Fibroblast of villous mesenchyme (primary cell): ENCODE measurements at places on chromosomes 4 and X. TPM values are rescaled to one million over a fixed set of nuclear protein-coding genes. Genes with fewer than 3 reads are reported as not detected.

Gene RIPPLY1
- not detected in 2 replicates for total RNA-seq

Gene PHF8
- 22.9 and 25.0 TPM in 2 replicates for total RNA-seq

DNA sequence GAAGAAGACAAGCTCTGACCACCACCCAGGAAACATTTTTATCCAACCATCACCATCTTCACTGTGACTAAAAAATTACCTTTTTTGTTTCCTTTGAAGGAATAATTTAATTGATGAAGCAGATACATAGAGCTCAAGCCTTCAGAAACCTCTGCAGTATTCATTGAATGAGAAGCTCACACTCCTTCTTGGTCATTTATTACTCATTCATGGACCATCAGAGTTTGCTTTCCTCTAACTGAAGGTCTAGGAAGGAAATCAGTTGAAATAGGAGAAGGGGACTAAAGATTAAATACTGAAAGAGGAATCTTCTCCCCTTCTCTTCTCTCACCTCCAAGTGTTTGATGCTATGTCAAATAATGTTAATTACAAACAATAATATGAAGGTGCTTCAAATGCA, 290.6 kb upstream of the KLF3 start:
- no peak for DNase-seq

DNA sequence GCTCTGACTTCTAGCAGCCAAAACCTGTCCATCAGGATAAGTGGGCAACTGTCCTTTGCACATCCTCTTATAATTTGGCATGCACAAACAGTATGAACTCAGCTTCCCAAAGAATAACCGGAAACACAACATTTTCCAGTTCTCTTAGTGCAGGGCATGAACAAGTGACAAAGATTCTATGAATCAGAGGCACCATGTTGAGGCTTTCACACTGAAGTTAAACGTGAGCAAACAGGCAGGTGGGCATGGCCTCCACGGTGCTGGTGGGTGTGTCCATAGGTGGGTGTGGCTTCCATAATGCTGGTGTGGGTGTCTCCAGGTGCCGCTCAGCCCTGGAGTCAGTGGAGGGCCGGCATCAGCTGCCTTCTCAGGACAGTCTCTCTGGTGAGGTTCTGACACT, 196.5 kb downstream of the SMIM20 start:
- no peak for DNase-seq

Gene COX7B2
- not detected in 2 replicates for total RNA-seq

GRCh38 chrX:2497961-2498780, 2.6 kb downstream of the DHRSX start:
- peak; percentile 56 for DNase-seq

Gene ARHGAP6
- 1.7 and 1.9 TPM in 2 replicates for total RNA-seq

Gene SLC16A2
- total RNA-seq = 10.6 and 10.8 TPM in 2 replicates

Gene SHISA3
- not detected in 2 replicates for total RNA-seq

- DNase-seq = no peak
Observed at GRCh38 chrX:5015451-5015850, 1213.2 kb downstream of the NLGN4X start.

Gene PGAM4
- 0.43 TPM in 1 of 2 replicates, not detected in the other for total RNA-seq

Gene UBE2D3
- total RNA-seq = 399 and 495 TPM in 2 replicates

- DNase-seq = peak; percentile 8
Observed at GRCh38 chr4:120760047-120760446, 162.5 kb downstream of the PRDM5 start.

Gene TLR10
- not detected in 2 replicates for total RNA-seq

GRCh38 chr4:158823461-158823873, 54.6 kb downstream of the FNIP2 start:
- DNase-seq = peak; percentile 26

GRCh38 chrX:30248854-30249253, 1.9 kb downstream of the MAGEB1 start:
- no peak for DNase-seq

DNA sequence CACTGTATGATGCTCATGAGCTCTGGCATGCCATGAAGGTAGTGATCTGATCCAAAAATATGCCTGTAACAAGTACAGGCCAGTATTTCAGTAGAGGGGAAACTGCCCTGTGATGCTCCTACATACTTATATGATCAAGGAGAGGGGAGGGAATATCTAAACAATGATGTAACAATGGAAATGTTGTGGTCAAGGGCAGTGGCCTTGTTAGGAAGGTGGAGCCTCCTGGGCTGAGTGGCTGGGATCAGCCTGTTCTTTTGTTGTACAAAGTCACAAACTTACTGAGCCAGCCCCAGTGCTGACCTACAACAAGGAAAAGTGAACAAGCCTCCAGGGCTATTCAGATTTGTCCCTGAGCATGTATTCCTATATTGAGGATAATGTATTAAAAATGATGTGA, 70.3 kb downstream of the ANXA10 start:
- DNase-seq = no peak

DNA sequence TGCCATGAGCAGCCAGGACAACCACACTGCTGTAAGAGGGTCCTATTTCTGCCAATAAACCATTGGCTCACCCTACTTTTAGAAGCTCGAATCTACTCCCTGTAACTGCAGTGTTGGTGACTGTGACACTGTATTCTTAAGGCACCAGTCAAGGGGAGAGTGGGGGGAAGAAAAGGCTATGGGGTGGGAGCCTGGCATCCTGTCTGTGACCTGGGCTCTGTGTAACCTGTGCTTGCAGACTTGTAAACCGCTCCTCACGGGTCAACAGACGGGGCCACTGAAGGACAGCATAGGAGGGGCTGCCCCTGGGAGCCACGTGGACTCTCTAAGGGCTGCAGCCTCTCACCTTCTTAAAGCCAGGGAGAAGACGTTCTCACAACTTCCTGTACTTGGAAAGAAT, 42.2 kb upstream of the ENPP6 start:
- DNase-seq = no peak

DNA sequence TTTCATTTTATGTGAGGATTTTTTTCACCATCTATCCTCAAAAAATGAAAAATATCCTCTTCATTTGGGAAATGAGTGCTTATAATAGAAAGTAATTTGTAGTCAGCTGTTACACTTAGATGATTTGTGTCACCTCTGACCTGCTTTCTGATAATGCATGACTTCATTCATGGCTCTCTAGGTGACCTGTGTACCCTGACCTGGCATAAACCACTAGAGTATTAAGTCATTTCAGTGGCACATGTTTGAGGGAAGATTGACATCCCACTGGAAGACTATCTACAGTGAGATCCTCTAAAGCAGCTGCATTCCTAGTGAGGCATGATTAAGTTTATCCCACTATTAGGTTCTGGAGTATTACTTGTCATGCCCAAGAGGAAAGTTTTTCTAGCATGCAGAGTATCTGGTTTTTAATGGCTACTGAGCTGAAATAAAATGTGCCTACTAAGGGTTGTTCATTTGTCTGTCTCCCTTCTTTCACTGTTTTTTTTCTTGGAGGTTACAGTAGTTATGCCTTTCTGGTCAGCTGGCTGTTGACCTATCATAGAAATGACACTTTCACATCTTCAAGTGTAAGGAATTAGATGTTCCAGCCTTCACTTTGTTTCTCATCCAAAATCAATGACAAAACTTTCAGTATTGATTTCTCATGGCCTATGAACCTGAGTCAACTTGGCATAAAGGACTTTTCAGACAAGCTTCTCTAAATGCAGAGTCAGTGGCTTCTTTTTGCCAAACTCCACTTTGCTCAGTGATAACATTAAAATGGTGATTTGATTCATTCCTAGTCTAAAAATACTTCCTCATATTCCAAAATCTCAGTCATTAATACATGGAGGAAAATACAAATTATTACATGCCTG, 33.1 kb downstream of the TET2 start:
- DNase-seq = no peak

DNA sequence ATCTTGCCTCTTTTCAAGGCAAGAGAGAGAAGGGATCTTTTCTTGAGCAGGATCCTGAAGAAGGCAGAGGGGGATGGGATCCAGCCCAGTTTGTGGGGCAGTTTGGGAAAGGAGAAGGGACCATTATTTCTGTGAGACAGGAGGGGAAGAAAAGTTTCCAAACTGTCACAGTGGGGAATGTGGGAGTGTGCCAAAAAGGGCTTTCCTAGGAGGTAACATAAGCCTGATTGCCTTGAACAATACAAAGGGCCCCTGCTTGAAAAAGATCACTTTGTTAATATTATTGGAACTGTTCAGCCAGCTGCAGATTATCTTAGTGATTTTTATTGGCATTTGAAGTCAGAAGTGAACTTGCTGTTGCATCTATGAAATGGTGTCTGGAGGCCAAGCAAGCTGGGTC, 55.2 kb downstream of the MTM1 start:
- no peak for DNase-seq

DNA sequence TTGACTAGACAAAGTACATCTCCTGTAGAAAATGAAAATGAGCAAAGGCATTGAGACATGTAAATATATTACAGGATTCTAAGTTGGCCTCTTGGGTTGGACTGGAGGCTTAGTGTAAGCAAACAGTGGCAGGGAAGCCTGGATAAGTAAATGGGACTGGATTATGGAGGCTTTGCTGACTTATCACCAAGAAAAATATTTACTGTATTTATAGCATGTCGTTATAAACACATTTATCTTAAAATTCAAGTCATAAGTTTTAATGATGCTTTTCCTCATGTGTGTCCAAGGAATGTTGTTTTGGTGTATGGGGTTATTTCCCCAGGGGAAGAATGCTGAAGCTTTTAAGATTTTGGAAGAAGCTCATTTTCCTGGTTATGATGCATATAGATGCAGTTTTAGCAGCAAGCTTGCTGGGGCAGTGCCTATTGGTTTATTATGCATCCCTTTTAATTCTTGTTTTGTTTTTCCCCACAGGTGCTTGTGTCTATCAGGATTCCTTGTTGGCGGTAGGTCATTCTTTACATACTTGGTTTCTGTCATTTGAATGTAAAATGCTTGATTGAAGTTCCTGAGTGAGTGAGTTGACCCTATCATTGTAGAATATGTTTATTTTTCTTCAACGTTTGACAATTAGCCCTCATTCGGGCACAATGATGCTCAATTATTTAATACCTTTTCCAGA, 8.5 kb downstream of the FRAS1 start:
- DNase-seq = peak; percentile 19

DNA sequence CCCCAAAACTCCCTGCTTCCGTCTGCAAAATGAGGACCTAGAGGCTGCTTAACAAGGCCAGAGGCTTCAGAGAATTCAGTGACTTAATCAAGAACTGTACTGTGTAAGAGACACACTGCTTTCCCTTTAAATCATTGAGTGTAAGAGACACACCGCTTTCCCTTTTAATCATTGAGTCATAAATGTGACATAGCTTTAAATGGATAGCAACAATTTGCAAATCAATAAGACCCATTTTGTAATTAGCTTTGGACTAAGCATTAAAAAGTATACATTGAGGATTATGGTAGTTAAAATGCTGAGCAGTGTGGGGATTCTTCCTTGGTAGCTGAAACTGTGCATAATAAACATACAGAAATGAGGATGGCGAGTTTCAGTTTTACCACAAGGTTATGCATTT, 31.8 kb downstream of the ARX start:
- no peak for DNase-seq

Gene CBLL2
- total RNA-seq = not detected in 2 replicates

- DNase-seq = peak; percentile 13
Observed at GRCh38 chr4:105350859-105351490, 122.9 kb downstream of the PPA2 start.

GRCh38 chr4:171025776-171026175, 787.4 kb upstream of the GALNTL6 start:
- DNase-seq = no peak

Gene DCUN1D4
- total RNA-seq = 36.4 and 58.3 TPM in 2 replicates

Gene PLP2
- total RNA-seq = 19.0 and 29.6 TPM in 2 replicates

Gene GPM6B
- total RNA-seq = under 0.01 and 1.3 TPM in 2 replicates

DNA sequence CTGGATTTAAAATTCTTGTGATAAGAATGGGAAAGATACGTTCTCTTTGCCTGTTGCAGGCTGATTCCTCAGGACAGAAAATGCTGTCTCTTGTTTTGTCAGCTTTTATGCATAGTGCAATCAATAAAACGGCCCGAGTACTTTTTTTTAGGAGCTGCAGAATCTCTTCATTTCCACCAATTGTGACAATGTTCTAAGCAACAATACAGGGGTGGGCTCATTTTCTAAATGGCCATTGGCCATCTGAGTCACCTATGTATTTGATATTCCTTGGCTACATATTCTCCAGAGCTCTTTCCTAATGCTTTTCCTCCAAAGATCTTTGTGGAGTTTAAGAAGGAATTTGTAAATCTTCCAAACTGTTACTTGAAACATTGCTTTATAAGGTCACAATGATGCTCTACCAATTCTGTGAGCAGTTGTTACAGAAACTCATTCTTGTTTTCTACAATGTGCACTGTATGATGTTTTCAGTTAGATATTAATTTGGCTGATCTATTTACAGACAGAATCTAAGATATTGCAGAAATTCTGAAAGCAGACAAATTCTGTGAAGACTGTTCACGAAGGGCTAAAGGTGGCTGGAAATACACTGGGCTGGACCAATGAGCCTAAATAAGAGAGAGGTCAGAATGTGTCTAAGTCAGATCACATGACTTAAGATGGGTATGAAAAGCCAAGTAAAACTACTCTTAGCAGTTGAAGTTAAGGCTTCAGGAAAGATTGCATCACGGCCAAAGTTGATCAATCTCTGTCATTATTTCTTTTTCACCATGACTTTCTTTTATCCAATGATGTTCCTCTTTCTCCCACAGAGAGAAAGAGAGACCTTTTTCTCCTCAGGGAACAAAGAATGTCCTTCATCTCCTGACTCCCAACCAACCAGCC, 33.4 kb downstream of the TAPT1 start:
- DNase-seq = no peak

Gene PRKG2
- total RNA-seq = under 0.01 and 0.64 TPM in 2 replicates

GRCh38 chrX:68433981-68434299, 645 bp upstream of the OPHN1 start:
- DNase-seq = no peak

GRCh38 chrX:11648705-11649519, 16.8 kb downstream of the ARHGAP6 start:
- no peak for DNase-seq

Gene CSAG3
- total RNA-seq = not detected in 2 replicates

Gene RBMXL3
- not detected in 2 replicates for total RNA-seq

DNA sequence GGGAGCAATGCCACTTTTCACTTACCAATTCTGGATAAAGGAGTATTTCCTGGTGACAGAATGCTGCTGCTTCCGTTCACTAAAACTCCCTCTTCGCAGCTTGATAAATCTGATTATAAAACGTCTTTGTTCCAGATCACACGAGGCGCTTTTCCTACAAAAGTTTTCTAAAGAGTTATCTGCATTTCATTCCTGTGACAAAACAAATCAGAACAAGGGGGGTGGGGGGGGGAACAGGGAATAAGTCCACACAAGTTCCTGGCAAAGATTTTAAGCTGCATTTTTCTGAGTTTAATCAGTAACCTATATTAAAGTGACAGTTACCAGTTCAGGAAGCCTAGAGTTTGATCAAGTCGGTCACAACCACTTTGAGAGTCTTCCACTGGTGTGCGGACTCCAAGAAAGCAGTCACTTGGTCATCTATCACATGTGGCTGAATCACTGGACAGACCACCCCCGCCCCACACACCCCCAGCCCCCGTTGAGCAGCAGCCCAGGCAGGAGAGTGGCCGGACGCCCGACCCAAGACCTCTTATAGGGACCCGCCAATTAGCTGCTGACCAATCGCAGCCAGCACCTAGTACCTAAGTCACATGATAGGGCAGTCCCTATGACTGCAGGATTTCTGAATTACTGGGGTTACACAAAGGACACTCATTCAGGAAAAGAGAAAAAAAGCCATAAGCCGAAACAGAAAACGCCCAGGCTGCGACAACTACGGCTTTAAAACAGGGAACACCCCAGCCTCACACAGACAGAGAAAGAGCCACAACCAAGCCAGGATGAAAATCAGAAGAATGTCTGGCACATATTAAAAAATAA, 569.3 kb upstream of the DIPK2B start:
- DNase-seq = peak; percentile 93

GRCh38 chr4:100083289-100083688, 107.0 kb downstream of the DDIT4L start:
- no peak for DNase-seq
